ENCODE measurements at places on chromosomes 3 and 15.

- DNase-seq, result no peak
These were observed 16.0 kb downstream of the TM2D3 start for GRCh38 chr15:101635944-101636727.

- DNase-seq, result no peak
These were observed 118.3 kb downstream of the MTHFS start for GRCh38 chr15:79778378-79778990.

GRCh38 chr3:122681284-122681973 is 790 bp downstream of the PARP14 start:
- no peak for DNase-seq

- no peak for DNase-seq
These were observed 18.9 kb downstream of the TUSC7 start for GRCh38 chr3:116728454-116728853.

GRCh38 chr3:126441256-126441880 is 34.3 kb downstream of the ZXDC start:
- DNase-seq, result no peak

DNA sequence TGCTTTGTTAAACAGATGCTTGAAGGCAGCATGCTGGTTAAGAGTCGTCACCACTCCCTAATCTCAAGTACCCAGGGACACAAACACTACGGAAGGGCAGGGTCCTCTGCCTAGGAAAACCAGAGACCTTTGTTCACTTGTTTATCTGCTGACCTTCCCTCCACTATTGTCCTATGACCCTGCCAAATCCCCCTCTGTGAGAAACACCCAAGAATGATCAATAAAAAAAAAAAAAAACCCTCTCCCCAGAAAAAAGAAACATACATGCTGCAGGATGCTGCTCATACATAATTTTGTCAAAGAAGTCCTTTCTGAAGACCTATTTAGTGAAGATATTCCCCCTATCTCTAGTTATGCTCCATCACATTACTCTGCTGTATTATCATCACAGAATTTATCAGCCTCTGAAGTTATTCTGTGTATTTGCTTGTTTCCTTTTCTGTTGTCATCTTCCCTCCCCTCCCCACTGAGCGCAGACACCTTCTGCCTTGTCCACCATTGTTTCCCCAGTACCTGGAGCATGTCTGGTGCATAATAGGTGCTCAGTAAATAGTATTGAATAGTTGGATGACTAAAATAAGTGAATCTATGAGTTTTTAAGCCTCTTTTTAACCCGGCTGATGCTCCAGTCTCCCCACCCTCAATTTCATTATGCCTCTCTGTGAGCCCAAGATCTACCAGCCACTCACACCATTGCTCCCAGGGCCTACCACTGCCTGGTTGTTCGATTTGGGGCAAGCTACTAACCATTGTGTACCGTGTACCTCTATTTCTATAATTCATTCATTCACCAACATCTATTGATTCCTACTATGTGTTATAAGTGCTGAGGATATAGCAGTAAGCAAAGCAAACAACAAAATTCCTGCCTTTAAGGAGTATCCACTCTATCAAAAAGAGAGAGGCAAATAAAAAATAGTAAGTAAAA is 4.0 kb upstream of the TM4SF1 start:
- no peak for DNase-seq

GRCh38 chr15:95025924-95026728 is 794.8 kb downstream of the MCTP2 start:
- peak; percentile 8 for DNase-seq

DNA sequence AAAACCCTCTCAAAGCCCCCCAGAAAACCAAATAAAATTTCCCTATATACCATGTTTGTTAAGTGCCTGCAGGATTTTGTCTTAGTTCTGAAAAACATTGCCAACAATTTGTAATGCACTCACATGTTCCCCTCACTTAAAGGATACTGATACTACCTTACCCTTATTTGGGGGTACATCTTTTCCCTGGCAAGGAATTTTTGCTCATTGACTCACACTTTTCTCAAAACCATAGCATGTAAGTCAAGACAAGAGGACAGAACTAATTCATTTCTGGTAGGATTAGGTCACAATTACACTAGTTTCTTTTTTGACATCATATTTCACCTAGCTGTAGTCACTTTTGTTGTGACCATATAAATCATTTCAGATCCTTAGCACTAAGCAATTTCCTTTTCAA is 222.2 kb downstream of the THRB start:
- no peak for DNase-seq
